ENCODE measurements at places on chromosomes 2 and 18.

DNA sequence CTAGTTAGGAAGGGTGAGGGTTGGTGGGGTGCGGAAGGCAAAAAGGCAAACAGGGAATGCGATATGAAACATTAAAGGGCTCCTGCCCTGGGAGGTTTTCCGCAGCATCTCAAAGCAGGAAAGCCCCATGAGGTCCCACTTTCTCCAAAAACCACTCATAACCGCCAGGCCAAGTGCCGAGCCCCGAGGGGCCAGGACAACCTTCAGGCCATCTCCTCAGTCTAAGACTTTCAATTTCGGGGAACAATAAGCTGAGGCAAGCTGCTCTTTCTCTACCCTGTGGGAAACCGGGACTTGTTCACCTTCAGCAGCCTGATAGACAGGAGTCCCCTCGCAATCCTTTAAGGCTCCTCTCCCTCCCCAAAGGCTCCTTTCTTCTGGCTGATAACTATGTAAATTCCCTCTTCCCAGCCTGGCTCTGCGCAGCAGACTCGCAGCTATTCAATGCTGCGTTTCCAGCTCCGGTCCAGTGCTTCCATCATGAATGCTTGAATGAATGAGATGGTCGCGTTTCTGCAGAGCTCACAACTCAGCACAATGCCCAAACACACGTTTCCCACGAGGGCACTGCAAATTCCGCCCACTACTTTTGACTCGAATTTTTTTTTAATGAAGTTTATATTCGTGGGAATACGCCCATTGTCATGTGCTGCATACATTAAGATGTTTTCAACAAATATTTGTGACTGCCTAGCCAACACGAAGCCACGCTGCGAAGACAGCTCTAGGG, 1.4 kb downstream of the LAMA1 start:
- H3K4me1 ChIP-seq: no peaks in the 10 kb centered on the region
- peaks cover 31% of the 10 kb centered on the region for H3K27me3 ChIP-seq
- H3K36me3 ChIP-seq: no peaks in the 10 kb centered on the region
- H3K4me3 ChIP-seq: no peak overlapping the region
- no peak for DNase-seq
- no peak overlapping the region for H3K27ac ChIP-seq

- no peaks in the 10 kb centered on the region for H3K36me3 ChIP-seq
- H3K4me3 ChIP-seq: no peak overlapping the region
- no peak overlapping the region for H3K27ac ChIP-seq
- no peak for DNase-seq
Observed at GRCh38 chr18:12281861-12282260, 26.2 kb upstream of the TUBB6 start.

GRCh38 chr18:51122266-51123045, 75.0 kb downstream of the MEX3C start:
- peaks cover 11% of the 10 kb centered on the region for H3K27me3 ChIP-seq
- no peaks in the 10 kb centered on the region for H3K4me1 ChIP-seq
- DNase-seq: no peak
- H3K27ac ChIP-seq: no peak overlapping the region
- no peak overlapping the region for H3K4me3 ChIP-seq

GRCh38 chr2:241530571-241530970, 22.2 kb upstream of the STK25 start:
- H3K27ac ChIP-seq: no peak overlapping the region
- no peaks in the 10 kb centered on the region for H3K4me1 ChIP-seq
- DNase-seq: no peak
- H3K4me3 ChIP-seq: no peak overlapping the region

GRCh38 chr2:25251071-25251421, 82.7 kb upstream of the POMC start:
- H3K27me3 ChIP-seq: no peaks in the 10 kb centered on the region
- H3K36me3 ChIP-seq: peaks cover 12% of the 10 kb centered on the region
- H3K4me3 ChIP-seq: peak overlapping the region; percentile 69

- no peaks in the 10 kb centered on the region for H3K27me3 ChIP-seq
- H3K27ac ChIP-seq: no peak overlapping the region
- peaks cover 73% of the 10 kb centered on the region for H3K4me1 ChIP-seq
- peaks cover 23% of the 10 kb centered on the region for H3K36me3 ChIP-seq
- peak overlapping the region; percentile 58 for H3K4me3 ChIP-seq
Observed at GRCh38 chr2:190887089-190887488, 6.5 kb downstream of the GLS start.

DNA sequence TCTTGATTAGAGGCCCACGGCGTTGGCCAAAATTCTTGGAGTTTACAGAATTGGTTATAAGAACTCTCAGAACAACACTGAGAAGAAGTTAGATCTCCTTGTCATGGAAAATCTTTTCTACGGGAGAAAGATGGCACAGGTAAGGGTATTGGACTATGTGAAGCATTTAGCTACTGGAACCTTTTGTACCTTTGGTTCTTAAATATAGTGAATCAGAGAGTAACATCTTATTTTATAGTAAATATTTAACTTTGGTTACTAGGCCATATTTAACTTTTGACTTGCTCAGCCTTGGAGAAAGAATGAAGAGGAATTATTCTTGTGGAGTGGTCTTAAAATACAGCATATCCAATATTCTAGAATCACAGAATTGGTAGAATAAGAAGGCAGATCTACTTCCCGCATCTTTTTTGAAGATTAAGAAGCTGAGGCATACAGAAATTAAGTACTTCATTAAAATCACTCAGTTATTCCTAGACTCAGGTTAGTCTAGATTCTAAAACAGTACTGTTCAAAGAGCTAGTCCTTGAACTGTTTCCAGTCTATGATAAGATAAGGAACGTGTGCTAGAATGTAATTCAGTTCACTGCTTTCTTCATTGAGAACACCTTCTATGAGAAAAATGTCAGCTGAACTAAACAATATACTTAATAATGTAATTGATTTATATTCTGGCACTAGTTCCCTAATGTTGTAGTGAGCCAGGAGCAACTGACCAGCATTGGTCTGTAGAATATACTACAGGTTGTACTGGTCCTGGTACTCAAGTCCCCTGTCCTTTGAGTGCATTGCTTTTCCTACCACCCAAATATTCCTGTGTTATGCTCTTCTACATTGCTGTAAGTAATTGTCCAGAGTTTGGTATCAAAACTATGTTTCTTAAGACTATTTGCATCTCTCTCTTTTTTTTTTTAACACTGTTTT, 53.7 kb upstream of the PTH2R start:
- H3K36me3 ChIP-seq: peaks cover 59% of the 10 kb centered on the region
- no peaks in the 10 kb centered on the region for H3K4me1 ChIP-seq
- H3K4me3 ChIP-seq: no peak overlapping the region
- H3K27ac ChIP-seq: peak overlapping the region; percentile 7

GRCh38 chr2:9634133-9634532, 3.3 kb upstream of the YWHAQ start:
- no peak for DNase-seq
- no peaks in the 10 kb centered on the region for H3K27me3 ChIP-seq

DNA sequence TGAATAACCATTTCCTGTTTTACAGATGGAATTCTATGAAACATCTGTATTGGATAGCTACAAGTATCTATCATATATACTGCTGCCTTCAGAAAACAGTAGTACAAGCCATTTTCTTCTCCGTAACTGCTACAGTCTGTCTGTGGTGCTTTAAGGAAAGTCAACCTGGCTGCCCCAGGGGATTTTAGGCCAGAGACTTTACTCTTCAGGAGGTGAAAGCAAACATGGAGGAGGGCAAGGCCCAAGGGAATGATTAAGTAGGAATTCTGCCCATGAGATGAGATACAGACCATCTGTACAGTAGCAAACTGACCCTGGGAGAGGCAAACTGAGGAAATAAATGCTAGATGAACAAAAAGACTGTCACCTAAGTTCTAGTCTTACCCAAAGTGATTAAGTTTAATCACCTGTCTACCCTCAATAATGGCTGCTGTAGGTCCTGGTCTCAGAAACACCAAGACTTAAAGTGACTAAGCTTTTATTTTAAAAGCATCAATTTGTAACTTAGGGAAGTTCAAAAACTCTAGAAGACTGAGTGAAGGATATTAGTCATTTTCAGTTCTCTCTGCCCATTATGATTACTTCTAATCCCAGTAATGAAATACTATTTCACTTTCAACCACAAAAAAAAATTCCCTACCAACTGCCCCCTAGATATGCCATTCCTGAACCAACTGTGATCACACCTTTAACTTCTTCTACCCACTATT, 14.8 kb downstream of the MBD2 start:
- no peaks in the 10 kb centered on the region for H3K27me3 ChIP-seq
- H3K36me3 ChIP-seq: peaks cover 13% of the 10 kb centered on the region
- H3K27ac ChIP-seq: peak overlapping the region; percentile 79
- DNase-seq: no peak
- no peak overlapping the region for H3K4me3 ChIP-seq

- no peak overlapping the region for H3K4me3 ChIP-seq
- no peaks in the 10 kb centered on the region for H3K36me3 ChIP-seq
- H3K27ac ChIP-seq: no peak overlapping the region
- H3K27me3 ChIP-seq: peaks cover 52% of the 10 kb centered on the region
- DNase-seq: no peak
Observed at GRCh38 chr2:70779491-70779890, 11.0 kb downstream of the FIGLA start.

GRCh38 chr2:66724241-66724640, 289.3 kb downstream of the MEIS1 start:
- H3K4me3 ChIP-seq: no peak overlapping the region
- no peaks in the 10 kb centered on the region for H3K4me1 ChIP-seq
- no peak for DNase-seq
- H3K27ac ChIP-seq: no peak overlapping the region

- no peak for DNase-seq
- H3K36me3 ChIP-seq: no peaks in the 10 kb centered on the region
- H3K27me3 ChIP-seq: no peaks in the 10 kb centered on the region
Observed at GRCh38 chr18:44887227-44887631, 206.5 kb downstream of the SETBP1 start.

GRCh38 chr18:55779691-55780585, 191.9 kb upstream of the TCF4 start:
- no peak overlapping the region for H3K4me3 ChIP-seq
- H3K27ac ChIP-seq: no peak overlapping the region
- no peaks in the 10 kb centered on the region for H3K4me1 ChIP-seq
- peaks cover 13% of the 10 kb centered on the region for H3K27me3 ChIP-seq
- DNase-seq: no peak

DNA sequence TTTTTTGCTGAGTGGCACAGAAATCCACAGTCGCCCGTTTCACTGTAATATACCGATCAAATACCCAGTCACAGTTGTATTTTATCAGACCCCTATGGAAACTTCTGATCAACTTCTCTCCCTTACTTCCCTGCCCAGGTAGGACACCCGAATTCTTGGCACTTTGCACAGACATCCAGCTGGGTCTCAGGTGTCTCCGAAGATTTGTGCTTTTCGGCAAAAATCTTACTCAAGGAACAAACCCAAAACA, 596 bp downstream of the MREG start:
- no peak for DNase-seq
- peaks cover 6% of the 10 kb centered on the region for H3K36me3 ChIP-seq
- peaks cover 58% of the 10 kb centered on the region for H3K4me1 ChIP-seq

DNA sequence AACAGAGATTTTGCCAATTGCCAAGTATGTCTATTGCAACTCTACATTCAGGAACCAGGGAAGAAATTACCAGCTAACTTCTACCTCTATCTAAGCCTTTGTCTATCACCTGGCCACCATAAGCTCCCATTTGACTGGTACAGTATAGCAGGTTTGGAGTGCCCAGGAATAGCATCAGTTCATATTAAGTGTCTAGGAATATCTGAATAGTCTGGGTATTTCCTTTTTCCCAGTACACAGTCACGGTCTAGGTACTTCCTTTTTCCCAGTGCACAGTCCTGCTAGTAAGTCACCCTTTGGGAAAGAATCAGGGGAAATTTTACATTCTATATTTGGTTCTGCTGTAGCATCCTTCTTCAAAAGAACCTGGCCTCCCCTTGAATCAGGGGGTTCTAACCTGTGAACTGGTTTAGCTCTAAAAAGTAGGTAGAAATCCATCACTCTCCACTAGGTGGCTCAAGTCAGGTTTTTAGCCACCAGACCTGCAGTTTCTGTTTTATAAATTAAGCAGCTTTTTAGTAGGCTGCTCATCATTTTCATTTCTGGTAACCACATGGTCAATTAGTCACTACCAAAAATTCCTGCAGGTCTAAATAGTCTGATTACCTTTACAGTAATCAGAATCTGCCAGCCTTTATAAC, 49.3 kb upstream of the DNAJC10 start:
- H3K27me3 ChIP-seq: peaks cover 4% of the 10 kb centered on the region
- H3K36me3 ChIP-seq: peaks cover 6% of the 10 kb centered on the region
- DNase-seq: no peak
- H3K4me3 ChIP-seq: no peak overlapping the region

GRCh38 chr2:46563186-46563585, 83.8 kb downstream of the TMEM247 start:
- H3K27ac ChIP-seq: peak overlapping the region; percentile 25
- H3K4me3 ChIP-seq: no peak overlapping the region
- no peaks in the 10 kb centered on the region for H3K27me3 ChIP-seq
- peaks cover 86% of the 10 kb centered on the region for H3K4me1 ChIP-seq
- no peak for DNase-seq
- H3K36me3 ChIP-seq: peaks cover 6% of the 10 kb centered on the region

GRCh38 chr2:156435718-156436496, at the start of gene GPD2:
Gene GPD2 (plus strand): TSS chr2:156436379. CDS start chr2:156476106, 39,727 bp downstream.
- peak; percentile 43 for DNase-seq
- peak within 1 kb of the TSS; percentile 95 for H3K4me3 ChIP-seq
- peaks cover 5% of the 10 kb centered on the region for H3K36me3 ChIP-seq
- no peaks in the 10 kb centered on the region for H3K27me3 ChIP-seq
- H3K4me1 ChIP-seq: peaks cover 28% of the 10 kb centered on the region
- peak within 1 kb of the TSS; percentile 92 for H3K27ac ChIP-seq

DNA sequence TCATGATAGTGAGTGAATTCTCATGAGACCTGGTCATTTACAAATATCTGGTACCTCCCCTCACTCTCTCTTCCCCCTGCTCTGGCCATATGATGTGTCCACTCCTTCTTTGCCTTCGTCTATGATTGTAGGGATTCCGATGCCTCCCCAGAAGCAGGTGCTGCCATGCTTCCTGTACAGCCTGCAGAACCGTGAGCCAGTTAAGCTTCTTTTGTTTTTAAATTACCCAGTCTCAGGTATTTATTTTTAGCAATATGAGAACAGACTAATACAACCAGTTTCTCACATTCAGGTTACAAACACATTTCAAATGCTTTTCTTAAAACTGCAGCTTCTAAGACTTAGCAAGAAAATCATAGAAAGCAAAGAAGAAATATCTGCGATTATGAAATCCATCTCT, 321.2 kb upstream of the CDH7 start:
- no peaks in the 10 kb centered on the region for H3K4me1 ChIP-seq
- no peak for DNase-seq
- H3K4me3 ChIP-seq: no peak overlapping the region
- H3K27me3 ChIP-seq: no peaks in the 10 kb centered on the region
- no peak overlapping the region for H3K27ac ChIP-seq
- H3K36me3 ChIP-seq: no peaks in the 10 kb centered on the region

DNA sequence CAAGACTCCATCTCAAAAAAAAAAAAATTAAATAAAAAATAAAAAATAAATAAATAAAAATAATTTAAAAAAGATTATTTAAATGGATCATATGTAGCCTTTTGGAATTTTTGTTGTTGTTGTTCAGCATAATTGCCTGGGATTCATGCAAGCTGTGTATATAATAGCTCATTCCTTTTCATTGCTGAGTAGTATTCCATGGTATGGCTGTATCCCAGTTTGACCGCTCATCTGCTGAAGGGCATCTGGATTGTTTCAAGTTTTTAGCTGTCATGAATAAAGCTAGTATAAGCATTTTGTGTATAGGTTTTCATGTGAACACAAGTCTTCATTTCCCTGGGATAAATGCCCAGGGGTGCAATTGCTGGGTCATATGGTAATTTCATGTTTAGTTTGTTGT, 6.4 kb upstream of the TANC1 start:
- H3K27me3 ChIP-seq: peaks cover 35% of the 10 kb centered on the region
- no peak overlapping the region for H3K27ac ChIP-seq
- no peak overlapping the region for H3K4me3 ChIP-seq
- no peaks in the 10 kb centered on the region for H3K4me1 ChIP-seq

- peaks cover 20% of the 10 kb centered on the region for H3K27me3 ChIP-seq
- H3K4me1 ChIP-seq: no peaks in the 10 kb centered on the region
- H3K36me3 ChIP-seq: no peaks in the 10 kb centered on the region
- no peak for DNase-seq
- H3K4me3 ChIP-seq: no peak overlapping the region
- H3K27ac ChIP-seq: no peak overlapping the region
Observed at GRCh38 chr2:149612122-149612521, 24.5 kb upstream of the MMADHC start.

All from central memory CD8-positive, alpha-beta T cell (primary cell).